NCI-H345 (cell line): ENCODE measurements at places on chromosomes 16 and 17.

GRCh38 chr16:14337303-14338191 is 266.4 kb downstream of the MRTFB start:
- no peak for DNase-seq

DNA sequence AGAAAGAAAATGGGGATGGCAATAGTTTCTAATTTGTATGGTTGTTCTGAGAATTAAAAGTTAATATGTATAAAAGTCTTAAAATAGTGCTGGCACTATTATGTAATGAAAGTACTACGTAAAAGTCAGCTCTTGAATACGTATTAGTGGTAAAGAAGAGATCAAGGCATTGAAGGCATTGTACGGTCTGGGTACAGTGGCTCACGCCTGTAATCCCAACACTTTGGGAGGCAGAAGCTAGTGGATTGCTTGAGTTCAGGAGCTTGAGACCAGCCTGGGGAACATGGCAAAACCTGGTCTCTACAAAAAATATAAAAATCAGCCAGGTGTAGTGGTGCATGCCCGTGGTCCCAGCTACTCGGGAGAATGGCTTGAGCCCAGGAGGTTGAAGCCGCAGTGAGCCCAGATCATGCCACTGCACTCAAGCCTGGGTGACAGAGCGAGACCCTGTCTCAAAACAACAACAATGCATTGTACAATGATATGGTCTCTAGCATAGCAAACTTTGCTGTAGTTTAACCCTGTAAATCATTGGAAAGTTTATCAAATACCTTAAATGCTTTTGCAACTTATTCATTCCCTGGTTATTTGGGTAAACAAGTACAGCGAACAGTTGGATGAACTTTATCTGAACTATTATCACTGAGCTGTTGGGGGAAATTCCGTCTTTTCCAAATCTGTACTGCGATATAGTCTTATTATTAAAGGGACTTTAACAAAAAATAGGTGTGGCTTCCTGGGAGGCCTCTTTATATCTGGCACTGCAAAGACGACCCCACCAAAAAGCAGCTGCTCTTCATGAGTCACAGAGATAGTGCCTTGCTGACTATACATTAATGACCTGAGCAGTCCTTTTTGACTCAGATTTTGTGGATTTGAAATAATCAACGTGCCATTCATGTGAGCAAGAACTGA is 73.6 kb downstream of the GPRC5B start:
- DNase-seq, result no peak

GRCh38 chr17:32277284-32277683 is 11.7 kb downstream of the RHBDL3 start:
- DNase-seq, result no peak

DNA sequence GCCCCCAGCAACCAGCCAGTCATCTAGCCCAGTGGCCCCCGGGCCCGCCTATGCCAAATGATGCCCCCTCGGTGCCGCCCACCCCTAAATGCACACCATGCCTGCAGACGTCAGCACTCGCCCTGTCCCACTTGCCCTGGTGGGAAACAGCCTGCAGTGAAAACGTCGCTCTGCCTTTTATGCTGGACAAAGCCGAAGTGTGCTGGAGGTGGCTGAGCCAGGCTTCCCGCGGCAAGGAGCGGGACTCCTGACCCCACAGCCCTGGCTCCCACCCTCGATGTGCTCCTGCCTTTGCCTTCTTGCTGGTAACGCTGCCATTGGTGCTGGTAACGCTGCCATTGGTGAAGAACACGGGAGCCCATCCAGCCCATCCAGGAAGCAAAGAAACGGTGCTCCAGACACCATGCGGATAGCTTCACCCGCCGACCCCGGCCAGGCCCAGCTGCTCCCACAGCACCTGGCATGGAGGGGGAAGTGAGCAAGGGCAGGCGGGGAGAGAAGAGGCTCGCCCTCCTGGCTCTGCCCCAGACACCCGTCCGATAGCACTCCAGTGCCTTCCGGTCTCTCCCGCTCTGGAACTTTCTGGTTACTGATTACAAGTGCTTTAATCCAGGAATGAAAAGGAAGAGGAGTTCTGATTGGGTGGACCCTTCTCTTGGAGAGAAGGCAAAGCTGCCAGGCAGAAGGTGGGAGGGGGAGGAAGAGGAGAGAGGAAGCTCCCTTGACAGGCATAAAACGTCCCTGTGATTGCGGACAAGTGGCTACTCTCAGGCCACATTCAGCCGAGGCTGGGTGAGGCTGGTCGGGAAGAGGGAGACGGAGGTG is 4.0 kb upstream of the BAIAP2 start:
- no peak for DNase-seq

DNA sequence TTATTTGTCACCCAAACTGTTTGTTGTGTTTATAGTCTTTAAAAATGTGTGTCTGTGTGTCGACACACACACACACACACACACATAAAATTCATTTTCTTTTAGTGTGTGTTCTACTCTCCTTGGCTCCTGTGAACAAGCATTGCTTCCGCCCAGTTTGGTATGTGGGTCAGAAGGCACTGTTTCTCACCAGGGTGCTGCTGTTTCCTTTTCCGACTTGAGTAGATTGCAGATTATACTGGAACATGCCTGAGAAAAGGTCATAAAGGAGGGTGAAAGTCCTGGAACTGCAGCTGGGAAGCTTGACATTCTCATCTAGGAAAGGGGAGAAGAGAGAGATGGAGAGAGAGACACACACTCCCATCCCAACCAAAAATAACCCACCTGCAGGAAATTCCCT is 330.3 kb downstream of the BCAS3 start:
- no peak for DNase-seq

DNA sequence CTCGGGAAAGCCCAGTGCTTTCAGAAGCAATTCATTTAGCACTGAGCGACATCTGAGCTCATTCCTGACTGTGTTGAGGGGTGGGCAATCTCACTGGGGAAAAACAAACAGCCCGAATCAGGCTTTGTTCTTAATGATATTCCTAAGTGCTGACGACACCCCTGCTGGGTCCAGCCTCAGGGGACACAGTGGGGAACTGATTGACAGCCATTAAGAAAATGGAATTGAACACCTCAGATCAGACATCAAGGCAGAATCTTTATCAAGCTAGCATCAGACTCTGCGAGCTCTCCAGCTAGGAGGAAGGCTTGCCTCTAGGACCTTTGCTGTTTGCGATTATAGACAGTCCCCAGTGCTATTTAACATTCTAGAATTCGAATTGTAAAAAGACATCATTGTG is 22.5 kb upstream of the LYRM9 start:
- peak; percentile 85 for DNase-seq

GRCh38 chr17:2244545-2245525 is 58.8 kb downstream of the SMG6 start:
- peak; percentile 32 for DNase-seq

DNA sequence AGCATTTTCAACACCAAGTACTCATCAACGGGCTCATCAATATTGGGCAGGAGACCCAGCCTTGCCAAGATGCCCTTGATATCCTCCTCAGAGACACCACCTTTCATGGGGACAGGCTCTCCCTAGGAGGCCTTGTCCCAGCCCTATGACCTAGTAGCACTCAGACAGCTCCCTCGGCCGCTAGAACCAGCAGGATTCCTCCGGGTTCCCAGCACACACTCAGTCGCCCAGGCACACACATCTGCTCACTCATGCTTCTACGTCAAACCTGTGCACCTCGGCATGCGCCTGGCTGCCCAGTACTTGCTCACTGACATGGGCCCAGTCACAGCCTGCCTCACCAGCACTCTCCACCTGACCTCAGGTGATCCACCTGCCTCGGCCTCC is 17.0 kb downstream of the SRCIN1 start:
- DNase-seq, result peak; percentile 61

DNA sequence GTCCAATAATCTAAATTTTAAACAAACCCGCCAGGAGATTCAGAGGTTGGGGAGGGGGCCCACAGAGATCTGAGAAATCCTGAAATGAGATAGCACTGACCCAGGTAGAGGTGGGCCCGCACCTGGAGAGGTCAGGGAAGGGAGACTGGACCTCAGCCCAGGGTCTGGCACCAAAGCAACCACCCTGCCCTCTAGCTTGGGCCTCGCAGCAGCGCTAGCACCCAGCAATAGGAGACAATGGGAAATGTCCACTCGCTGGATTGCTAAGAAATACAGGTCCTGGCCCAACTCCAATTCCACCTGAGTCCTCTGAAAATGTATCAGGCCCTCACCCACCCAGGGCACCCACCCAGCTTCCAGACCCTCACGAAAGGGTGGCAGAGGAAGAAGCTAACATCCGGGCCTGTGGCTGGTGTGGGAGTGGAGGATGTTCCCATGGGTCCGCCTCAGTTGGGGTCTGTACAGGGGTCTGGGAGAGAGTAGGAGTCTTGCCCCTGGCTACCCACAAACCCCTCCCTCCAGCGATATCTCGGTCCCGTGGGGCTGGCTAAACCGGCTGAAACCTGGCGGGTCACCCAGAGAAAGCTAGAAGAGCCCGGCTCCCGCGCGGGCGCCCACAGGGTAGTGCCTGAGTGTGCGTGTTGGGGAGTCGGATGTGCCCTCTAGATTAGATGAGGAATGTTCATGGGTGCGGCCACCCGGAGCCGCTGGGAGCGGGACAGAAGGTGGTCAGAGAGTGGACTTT is 1.1 kb downstream of the PLLP start:
- DNase-seq, result no peak

DNA sequence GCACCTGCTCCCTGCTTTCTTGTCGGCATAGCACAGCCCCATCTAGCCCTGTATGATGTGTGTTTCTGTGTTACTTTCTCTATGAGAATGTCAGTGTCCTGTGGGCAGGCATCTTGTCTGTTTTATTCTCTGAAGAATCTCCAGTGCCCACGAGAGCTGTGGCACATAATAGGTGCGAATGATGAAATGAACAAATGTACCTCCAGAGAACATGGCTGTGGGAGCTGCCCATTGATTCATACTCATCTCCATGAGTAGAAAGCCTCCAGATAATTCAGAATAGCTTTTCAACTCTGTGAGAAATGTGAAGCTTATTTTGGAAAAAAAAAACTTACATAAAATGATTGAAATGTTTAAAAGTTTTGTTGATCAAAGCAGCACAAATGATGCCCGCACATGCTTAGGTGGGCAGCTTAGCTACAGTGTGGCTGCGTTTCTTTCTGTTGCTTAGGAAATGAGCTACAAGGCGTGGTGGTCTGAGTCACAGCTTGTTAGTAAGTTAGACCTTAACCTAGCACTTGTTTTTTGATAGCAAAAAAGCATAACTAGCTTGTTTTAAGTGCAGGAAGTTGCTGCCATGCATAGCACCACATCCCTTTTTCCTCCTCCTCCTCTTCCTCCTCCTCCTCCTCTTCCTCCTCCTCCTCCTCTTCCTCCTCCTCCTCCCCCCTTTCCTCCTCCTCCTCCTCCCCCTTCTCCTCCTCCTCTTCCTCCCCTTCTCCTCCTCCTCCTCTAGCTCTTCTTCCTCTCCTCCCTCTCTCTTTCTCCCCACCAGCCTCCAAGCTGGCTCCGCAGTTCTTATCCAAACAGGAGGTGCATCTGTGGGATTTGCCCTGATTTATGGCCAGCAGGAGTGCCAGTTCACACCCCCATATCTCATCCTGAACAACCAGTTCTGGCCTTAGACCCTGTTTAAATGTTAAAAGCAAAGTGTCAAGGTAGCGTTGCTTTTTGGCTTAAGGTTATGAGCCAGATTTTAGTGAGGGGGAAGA is 221.5 kb downstream of the IRF8 start:
- no peak for DNase-seq

DNA sequence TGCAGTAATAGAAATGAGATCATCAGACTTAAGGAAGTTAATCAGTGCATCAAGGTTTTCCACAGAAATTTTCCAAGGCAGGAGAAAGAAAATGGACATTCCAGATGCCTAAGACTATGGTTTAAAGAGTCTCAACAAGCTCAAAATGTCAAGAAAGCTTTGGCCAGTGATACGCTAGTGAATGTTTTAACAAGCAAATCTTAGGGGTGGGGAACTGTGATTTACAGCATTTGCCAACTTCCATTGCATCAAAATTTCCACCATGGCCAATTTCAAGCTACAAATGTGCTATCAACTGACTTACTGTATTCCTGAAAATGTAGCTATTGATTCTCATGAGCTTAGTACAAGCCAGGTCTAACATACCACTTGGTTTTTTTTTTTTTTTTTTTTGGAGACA is 82.4 kb upstream of the CLEC3A start:
- DNase-seq, result no peak

DNA sequence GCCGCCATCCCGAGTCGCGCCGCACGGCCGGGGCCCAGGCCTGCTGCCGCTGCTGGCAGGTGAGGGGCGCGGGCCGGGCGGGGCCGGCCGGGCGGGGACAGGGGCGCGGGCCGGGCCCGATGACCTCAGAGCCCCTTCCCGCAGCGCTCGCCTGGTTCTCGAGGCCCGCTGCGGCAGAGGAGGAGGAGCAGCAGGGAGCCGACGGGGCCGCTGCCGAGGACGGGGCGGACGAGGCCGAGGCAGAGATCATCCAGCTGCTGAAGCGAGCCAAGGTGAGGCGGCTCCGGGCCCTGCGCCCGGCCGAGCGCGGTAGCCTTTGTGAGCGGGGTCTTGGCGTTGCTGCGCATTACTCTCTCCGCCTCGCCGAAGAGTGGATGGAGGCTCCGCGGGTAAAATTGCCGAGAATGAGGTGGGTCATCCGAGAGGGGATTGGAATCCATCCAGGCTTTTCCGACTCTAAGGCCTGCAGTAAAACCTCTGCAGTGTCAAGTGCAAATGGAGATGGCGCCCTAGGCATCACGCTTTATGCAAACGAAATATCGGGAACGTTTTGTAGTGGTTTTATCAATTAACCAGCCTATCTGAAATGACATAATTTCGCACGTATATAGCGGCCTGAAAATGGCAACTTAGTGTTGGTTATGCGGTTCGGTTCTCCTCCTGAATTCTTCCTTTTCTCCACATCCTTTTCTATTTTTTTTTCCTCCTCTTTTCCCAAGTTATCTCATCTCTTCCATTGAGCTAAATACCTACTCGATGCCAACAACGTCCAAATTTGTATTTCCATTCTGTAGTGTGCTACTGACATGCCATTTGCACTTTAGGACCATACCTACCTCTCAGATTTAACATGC is 577 bp downstream of the TTC19 start:
- DNase-seq, result peak; percentile 58

DNA sequence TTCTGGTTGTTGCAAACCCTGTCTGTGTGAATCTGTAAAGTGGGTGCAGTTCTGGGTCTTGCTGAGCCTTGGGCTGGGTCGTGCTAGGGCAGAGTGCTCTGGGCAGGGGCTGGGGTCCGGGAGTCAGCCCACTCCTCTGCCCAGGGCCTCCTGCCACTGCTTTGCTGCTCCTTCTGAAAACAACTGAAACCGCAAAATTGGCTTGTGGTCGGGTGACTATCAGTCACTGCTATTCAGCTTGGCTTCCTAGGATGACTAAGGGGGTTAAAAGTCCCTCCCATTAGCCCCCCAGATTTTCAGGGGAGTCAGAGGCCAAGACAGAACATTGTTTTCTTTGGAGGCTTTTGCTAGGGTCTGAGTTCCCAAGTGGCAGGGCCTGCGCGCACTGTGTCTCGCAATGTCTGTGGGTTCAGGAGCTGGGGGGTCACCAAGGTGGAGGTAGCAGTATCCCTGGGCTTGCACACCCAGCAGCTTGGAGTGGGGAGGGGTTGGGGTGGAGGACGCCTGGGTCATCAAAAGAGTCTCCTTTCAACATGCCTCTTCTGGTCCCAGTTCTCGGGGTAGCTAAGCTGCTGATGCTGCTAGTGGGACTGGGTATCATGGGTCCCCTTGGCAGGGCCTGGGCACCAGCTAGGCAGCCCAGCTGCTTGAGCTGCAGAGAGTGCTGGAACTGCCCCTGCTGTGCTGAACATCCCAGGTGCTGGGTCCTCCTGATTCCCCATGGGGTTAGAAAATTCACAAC is 13.5 kb upstream of the TBX21 start:
- no peak for DNase-seq
